ENCODE measurements at places on chromosomes 1 and 21. TPM values are rescaled to one million over a fixed set of nuclear protein-coding genes. Genes with fewer than 3 reads are reported as not detected.

Gene TTLL10
- total RNA-seq = not detected

Gene SLC37A1
- total RNA-seq = 16.4 TPM

Gene TMCC2
- 5.0 TPM for total RNA-seq

Gene AIM2
- 0.29 TPM for total RNA-seq

GRCh38 chr1:51600529-51600928, 16.4 kb upstream of the OSBPL9 start:
- no peak for DNase-seq

GRCh38 chr1:23701996-23702395, 10.4 kb downstream of the RPL11 start:
- DNase-seq = no peak

DNA sequence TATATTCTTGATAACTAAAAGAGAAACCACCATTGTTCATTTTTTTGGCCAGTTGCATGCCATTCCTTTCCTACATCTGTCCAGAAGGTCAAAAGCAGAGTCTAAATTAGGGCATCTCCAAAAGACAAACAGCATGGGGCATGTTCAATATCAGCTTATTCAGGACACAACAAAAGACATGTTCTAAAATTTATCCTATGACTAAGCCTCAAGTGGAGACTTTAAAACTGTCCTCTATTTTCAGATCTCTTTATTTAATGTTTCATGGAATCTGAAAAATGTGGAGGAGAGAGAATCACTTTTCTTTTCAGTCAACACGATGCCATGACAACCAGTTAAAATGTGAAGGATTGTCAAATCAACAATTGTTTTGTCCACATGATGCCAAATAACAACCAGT, 303.4 kb upstream of the PRMT6 start:
- no peak for DNase-seq

GRCh38 chr1:109765896-109766615, 2.3 kb upstream of the EPS8L3 start:
- no peak for DNase-seq

DNA sequence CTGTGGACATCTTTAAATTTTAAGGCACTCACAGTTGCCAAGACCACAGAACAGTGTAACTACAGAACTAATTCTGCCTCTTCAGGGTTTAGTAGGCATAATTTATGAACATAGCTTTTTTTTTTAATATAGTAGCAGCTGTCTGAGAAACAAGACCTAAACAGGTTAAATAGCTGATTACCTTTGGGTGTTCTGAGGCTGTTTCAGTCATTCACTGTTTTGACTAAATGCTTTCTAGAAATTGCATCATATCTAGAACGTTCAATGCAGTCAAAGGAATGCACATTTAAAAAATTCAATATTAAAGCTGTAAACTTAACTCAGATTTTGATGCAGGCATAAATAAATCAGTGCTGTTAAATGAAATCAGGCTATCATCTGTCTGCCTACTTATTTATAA, 101.6 kb downstream of the BRINP3 start:
- no peak for DNase-seq

- no peak for DNase-seq
Observed at GRCh38 chr1:95323123-95323522, 89.1 kb downstream of the RWDD3 start.

DNA sequence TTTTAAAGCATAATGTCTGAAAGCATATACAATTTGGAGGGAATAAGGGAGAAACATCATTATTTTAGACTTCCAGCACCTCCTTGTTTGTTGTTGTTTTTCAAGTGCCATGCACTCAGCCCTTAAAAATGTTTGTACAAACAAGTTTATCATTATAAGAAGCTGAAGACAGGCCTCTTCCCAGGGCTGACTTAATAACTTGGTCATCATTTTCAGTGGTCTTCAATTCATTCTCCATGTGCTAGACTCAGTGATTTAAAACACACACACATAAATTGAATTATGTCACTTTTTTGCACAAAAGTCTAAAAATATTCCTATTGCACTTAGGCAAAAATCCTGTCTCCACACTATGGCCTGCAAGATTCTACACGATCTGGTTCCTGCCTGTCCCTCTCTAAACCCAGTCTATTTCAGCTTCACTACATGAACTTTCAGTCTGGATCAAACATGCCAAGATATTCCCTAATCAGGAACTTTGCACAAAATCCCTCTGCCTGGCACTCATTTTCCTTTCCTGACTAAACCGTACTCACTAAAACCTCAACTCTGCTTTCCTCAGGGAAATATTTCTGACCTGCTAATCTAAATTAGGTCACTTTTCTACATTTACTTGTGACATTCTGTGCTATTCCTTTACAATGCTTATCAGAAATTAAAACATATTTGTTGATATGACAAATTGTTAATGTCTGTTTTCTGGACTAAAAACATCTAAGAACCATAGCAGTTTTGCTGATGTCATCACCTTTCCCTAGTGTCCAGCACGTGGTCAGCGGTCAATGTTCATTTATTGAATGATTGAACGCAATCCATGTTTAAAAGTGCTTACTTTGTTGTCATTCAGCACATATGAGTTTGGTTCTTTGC, 14.8 kb upstream of the GBP5 start:
- DNase-seq = no peak

DNA sequence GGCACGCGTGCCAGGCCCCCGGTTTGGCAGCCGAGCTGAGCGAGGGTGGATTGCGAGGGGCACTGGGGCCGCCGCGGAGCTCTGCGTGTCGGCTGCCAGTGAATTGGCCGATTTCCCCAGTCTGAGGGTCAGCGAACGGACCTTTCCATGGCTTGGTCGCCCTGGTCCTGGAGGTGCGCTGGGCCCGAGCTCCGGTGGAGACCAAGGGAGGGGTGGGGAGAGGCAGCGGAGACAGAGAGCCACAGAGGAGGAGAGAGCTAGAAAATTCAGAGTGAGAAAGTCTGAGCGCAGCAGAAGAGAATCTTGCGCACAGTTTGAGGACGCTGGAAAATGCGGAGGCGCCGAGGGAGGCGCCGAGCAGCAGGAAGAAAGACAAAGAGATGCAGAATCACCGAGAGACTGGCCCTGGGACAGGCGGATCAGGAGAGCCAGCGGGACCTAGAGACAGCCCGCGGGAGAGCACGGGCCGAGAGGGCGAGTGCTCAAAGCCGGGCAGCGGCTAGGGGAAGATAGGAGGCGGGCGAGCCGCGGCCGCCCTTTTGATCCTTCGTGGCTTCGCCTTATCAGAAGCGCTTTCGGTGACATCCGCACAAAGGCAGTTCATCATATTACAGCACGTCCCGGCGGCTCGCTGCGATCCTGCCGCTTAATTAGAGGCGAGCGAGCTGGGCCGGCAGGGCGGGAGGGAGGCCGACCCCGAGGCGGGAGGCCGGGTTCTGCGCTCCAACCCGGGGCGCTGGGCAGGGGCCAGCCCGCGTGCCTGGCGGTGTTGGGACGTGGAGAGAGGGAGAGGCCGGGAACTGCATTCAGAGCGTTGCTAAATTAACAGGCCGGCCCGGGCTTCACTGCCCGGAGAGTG, 12.7 kb downstream of the PAX7 start:
- no peak for DNase-seq

- no peak for DNase-seq
Observed at GRCh38 chr1:92843429-92844352, 11.9 kb downstream of the RPL5 start.
